ENCODE measurements at places on chromosomes 3 and 15. TPM values are rescaled to one million over a fixed set of nuclear protein-coding genes. Genes with fewer than 3 reads are reported as not detected.

The RTP3 gene
- not detected for total RNA-seq

The DLL4 gene
- 0.66 TPM for total RNA-seq

The LRRC15 gene
- 0.55 TPM for total RNA-seq

The ANKRD63 gene
- total RNA-seq, result not detected

The PLCH1 gene
- 0.11 TPM for total RNA-seq

The MKRN2OS gene
- total RNA-seq, result not detected

The RBMS3 gene
- 22.5 TPM for total RNA-seq

The GOLGA8K gene
- not detected for total RNA-seq

The KCNMB2 gene
- total RNA-seq, result 0.87 TPM

The ASB14 gene
- total RNA-seq, result under 0.01 TPM

The AHSG gene
- not detected for total RNA-seq

The PLA1A gene
- 0.25 TPM for total RNA-seq

The AGBL1 gene
- total RNA-seq, result not detected

The ALPK3 gene
- 0.11 TPM for total RNA-seq

The CEMIP gene
- total RNA-seq, result 14.6 TPM

The RHCG gene
- not detected for total RNA-seq

The PFKFB4 gene
- 14.4 TPM for total RNA-seq

The P2RY13 gene
- not detected for total RNA-seq

The GPX1 gene
- 234 TPM for total RNA-seq

The MESP2 gene
- 0.75 TPM for total RNA-seq

The ACAA1 gene
- 31.0 TPM for total RNA-seq

The RAB6B gene
- 0.22 TPM for total RNA-seq

The TP53BP1 gene
- 135 TPM for total RNA-seq

The HDAC11 gene
- total RNA-seq, result 11.5 TPM

The HTR3E gene
- total RNA-seq, result not detected

The AP4E1 gene
- 19.4 TPM for total RNA-seq

The GNL3 gene
- 155 TPM for total RNA-seq

The TARS3 gene
- total RNA-seq, result 11.0 TPM

The PRSS50 gene
- total RNA-seq, result 0.12 TPM

The GOLGA6B gene
- not detected for total RNA-seq

The TRANK1 gene
- total RNA-seq, result 7.7 TPM

The ARPIN gene
- total RNA-seq, result 12.2 TPM

The GATA2 gene
- total RNA-seq, result 5.6 TPM

The CAPN3 gene
- total RNA-seq, result 0.44 TPM

The TNFSF10 gene
- 2.0 TPM for total RNA-seq

The SLC12A1 gene
- total RNA-seq, result not detected

The ELL3 gene
- total RNA-seq, result 2.7 TPM

The ACAN gene
- 3.0 TPM for total RNA-seq

The ASTE1 gene
- 5.7 TPM for total RNA-seq

The GMNC gene
- total RNA-seq, result 0.11 TPM

The EPHB1 gene
- total RNA-seq, result 0.12 TPM

The DUOXA2 gene
- not detected for total RNA-seq

Data from uterine smooth muscle cell (primary cell).